ENCODE measurements at places on chromosomes 16 and 17. TPM values are rescaled to one million over a fixed set of nuclear protein-coding genes. Genes with fewer than 3 reads are reported as not detected.

DNA sequence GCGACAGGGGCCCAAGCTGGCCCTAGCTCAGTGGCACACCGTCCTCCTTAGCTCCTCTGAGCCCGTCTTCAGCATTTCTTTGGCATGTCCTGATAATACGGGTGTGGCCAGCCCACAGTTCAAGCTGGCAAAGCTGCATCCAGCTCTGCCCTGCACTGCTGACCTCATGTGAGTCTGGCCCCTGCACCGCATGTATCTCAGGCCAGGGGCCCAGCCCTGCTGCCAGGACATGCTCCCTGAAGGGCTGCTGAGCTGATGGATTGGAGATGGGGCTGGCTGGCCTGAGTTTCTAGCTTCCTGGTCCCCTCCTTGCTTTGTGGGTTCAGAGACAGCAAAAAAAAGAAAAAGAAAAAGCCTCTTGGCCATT, 2.4 kb downstream of the DOC2B start:
- no peak for DNase-seq

DNA sequence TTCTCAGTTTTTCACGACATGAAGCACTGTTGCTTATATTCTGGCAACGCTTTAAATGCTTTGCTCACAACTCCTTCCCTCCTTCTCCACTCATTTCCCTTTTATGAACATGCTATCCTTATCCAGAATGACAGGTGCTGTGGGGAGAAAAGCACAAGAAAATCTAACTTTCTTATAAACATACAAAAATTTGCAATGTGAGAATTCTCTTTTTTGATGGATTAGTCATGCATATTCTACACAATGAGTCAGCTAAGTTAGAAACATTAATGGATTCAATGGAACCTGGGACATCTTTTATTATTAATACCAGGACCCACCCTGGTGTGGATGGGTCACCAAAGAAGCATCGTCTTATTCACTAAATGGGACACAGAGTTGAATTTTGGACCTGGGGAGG, 234.6 kb upstream of the CDH5 start:
- DNase-seq = no peak

DNA sequence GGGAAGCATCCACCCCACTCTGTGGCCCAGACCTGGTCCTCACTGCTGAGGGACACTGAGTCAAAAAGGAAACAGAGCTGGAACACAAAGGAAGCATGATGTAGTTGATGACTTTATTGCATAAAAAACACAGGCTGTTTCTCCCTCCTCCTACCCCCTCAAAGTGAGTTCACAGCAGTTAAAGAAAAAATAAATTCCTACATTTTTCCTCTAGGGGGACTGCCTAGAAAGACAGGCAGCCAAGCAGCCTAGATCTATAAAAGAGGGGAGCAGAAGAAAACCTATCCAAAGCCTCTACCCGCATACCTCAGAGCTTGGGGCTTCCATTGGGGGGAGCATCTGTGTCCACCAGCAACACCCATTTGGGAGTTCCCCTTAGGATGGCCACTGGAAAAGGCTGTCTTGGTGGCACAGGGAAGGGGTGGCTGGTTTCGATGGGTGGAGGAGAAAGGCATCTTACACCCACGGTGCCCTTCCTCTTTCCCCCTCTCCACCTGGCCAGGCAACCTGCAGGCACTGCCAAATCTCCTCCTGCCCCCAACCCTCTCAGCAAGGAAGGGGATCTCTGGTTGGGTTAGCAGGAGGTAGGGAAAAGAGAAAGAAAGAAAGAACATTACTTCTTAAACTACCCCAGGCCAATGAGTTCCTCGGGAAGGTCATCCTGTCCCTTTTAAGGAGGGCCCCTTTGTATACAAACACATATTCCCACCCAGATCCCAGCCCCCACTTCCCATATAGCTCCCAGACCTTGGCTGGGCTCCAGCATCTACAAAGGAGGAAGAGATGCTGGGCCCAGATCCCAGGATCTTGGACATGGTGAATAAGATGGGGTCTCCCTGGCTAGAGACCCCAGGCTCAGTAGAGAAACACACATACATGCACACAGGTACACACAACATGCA, 4.0 kb upstream of the SCRN2 start:
- DNase-seq = no peak

- DNase-seq = no peak
These were observed 26.7 kb upstream of the ADORA2B start for GRCh38 chr17:15918261-15918660.

GRCh38 chr16:23900480-23901177, 64.8 kb downstream of the PRKCB start:
- DNase-seq = no peak

The CYGB gene
- not detected for polyA plus RNA-seq

GRCh38 chr17:29918922-29919856, 10.8 kb downstream of the SSH2 start:
- no peak for DNase-seq

The CARHSP1 gene
- polyA plus RNA-seq = 33.2 TPM

- DNase-seq = no peak
These were observed 162.5 kb downstream of the SLC39A11 start for GRCh38 chr17:72930031-72930430.

GRCh38 chr16:1174477-1175357, 21.8 kb downstream of the CACNA1H start:
- no peak for DNase-seq

DNA sequence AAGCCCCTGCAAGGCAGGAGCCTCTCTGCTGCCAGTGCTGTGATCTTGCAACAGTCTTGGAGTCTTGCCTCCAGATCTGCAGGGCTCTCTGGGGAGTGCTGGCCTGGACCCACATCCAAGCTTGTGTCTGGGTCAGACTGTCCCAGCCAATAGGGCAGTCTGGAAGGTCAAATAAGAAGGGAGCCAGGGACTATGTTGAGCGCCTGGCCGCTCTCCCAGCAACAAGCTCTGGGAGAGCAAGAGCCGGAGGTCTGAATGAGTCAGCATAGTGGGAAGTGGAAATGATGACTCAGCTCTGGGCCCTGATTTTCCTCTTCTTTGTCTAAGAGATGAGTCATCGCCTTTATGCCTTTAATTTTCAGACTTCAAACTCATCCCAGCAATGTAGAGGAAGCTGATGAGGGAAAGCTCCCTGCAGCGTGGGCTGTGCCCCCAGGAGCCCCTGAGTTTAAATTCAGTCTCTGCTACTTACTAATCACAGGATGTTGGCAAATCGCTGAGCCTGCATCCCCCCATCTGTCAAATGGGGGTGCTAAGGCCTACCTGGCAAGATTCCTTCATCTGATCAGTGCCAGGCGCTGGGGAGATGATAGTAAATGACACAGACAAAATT, 43.6 kb upstream of the HAPSTR1 start:
- no peak for DNase-seq

The ICAM2 gene
- polyA plus RNA-seq = 591 TPM

DNA sequence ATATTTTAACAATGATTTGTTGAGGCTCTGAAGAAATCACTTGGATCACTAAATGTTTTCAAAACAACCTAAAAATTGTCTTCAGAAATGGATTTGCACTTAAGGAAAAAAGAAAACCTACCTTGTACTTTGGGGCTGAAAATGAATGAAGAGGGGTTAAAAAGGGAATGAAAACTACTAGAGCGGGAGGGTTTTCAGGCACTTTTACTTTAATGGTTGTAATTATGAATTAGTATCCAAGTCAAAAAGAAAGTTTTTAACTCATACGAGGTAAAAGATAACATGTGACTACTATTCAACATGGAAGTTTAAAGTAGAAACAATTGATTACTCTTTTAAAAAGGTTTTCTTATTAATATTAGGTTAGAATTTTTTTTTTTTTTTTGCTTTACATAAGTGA, 5.1 kb downstream of the IGF2BP1 start:
- DNase-seq = no peak

DNA sequence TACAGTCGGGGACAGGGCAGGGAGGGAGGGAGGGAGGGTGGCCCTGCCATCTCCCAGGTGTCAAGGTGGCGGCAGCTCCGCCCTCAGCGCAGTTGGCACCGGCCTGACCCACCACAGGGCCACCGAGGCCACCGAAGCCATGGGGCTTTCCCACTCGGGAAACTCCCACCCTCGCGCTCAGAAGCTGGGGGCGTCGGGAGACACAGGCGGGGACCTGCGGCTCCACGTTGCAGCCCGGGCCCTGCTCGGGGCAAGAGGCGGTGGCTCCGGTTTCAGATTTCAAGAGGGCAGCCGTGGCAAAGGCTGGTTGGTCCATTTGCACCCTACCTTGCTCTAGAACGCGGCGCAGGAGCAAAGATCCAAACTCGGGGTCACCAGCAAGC, 544 bp downstream of the CYB561 start:
- DNase-seq = peak; percentile 81

DNA sequence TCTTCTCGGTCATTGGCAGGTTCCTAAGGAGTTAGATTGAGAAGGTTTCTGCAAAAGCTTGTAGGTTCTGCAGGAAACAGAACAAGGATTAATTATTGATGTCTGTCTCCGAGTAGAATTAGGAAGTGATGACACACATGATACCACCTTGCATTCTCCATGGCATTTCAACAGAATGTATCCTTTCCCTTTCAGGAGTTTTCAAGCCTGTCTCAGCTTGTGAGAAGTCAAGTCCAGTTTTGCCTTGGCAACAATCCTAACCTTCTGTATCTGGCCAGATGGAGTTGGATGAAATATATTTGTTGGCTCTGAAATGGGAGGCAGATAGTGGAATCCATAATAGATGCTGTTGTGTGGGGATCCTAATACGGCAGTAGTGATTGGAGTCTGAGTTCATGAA, 235.5 kb downstream of the SHISA9 start:
- no peak for DNase-seq

GRCh38 chr17:2042933-2043332, 1.1 kb downstream of the OVCA2 start:
- DNase-seq = no peak

GRCh38 chr17:20916383-20916782, 126.4 kb downstream of the USP22 start:
- DNase-seq = no peak

DNA sequence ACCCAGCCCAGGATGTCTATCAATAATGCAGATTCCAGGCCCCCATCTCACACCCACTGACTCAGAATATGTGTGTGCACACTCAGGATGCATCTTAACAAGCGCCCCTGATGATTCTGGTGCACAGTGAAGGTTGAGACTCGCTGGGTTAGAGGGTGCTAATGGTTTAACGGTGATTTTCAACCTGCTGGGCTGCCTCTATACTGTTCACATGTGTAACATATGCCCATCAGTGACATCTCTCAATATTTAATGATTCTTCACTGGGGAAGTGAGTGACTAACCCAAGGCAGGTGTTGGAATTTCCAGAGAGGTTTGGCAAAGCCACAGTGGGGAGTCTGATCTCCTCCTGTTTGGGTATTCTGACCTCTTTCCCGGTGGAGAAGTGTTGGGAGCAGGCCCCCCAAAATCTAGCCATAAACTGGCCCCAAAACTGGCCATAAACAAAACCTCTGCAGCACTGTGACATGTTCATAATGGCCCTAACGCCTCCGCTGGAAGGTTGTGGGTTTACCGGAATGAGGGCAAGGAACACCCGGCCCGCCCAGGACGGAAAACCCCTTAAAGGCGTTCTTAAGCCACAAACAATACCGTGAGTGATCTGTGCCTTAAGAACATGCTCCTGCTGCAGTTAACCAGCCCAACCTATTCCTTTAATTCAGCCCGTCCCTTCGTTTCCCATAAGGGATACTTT, 4.1 kb upstream of the DOC2B start:
- DNase-seq = no peak

DNA sequence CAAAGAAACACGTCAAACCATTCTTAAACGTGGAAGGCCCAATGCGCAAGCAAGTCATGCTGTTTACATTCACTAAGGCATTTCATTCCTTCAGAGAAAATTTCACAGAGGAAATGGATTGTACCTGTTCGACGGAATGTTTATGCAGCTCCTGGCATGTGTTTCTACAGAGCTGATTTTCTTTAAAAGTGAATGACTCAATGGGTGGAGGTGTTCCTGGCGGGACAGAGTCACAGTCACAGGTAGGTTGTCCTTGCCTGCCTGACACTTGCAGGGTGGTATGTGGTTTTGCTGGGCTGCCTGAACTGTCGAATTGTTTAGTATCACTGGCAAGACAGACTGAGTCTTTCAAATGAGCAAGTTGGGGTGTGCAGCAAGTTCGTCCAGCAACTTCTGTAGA, 11.6 kb downstream of the PALB2 start:
- DNase-seq = no peak

- DNase-seq = no peak
These were observed 442.3 kb upstream of the MON1B start for GRCh38 chr16:76748461-76749348.

DNA sequence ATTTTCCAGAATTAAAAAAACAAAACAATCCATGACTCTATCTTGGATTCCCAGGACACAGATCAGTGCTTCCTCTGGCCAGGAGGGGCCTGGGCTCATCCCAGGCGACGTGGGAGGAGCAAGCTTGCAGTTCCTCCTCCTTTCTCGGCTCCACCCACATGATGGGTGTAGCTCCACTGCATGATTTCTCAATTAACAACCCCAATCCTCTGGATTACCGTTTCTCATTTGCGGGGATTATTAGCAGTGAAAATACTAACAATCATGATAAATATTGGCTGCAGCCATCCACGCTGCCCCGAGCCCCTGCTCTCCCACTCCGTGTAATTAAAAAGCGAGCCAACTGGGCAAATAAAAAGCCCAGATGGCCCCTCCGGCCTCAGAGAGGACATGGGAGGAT, 46.4 kb upstream of the SDK2 start:
- no peak for DNase-seq

GRCh38 chr16:12484426-12484825, 319.3 kb downstream of the CPPED1 start:
- DNase-seq = no peak

GRCh38 chr17:30363715-30364202, 15.0 kb upstream of the CPD start:
- DNase-seq = peak; percentile 83

- no peak for DNase-seq
These were observed 43.7 kb upstream of the STH start for GRCh38 chr17:45955326-45955725.
